ENCODE measurements at places on chromosomes 13 and 19.

DNA sequence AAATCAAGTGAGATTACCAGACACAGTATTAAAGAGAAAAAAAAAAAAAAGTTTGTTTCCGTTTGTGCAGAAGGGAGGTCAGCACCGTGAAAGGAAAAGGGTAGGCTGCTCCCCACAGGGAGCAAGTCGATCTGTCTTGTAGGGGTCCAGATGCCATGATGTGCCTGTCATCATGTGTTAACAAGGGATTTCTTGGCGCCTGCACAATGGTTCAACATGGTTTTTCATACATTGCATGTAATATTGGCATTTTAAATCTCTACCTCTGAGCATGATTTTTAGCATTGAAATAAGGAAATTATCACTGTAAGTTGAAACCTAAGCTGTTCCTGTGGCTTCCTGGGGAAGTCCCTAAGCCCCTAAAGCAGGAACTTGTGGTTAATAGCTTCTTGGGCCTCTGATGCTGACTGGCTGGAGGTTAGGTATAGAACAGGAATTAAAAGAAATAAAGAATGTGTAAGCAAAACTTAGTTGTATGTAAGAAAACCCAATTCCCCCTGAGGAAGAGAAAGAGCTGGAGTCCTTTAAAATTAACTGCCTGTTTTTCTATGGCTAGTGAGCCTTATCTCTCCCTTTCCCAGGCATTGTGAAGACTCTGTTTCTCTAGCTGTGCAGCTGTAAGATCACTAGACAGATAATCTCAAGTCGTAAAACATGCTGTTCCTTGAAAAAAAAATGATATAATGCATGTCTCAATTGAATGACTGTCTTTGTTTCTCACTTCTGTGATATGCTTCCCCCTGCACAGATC, 7.4 kb upstream of the FCGBP start:
- no peak for DNase-seq

- no peak for DNase-seq
Measured at GRCh38 chr13:84136582-84136981, 254.3 kb upstream of the SLITRK1 start.

DNA sequence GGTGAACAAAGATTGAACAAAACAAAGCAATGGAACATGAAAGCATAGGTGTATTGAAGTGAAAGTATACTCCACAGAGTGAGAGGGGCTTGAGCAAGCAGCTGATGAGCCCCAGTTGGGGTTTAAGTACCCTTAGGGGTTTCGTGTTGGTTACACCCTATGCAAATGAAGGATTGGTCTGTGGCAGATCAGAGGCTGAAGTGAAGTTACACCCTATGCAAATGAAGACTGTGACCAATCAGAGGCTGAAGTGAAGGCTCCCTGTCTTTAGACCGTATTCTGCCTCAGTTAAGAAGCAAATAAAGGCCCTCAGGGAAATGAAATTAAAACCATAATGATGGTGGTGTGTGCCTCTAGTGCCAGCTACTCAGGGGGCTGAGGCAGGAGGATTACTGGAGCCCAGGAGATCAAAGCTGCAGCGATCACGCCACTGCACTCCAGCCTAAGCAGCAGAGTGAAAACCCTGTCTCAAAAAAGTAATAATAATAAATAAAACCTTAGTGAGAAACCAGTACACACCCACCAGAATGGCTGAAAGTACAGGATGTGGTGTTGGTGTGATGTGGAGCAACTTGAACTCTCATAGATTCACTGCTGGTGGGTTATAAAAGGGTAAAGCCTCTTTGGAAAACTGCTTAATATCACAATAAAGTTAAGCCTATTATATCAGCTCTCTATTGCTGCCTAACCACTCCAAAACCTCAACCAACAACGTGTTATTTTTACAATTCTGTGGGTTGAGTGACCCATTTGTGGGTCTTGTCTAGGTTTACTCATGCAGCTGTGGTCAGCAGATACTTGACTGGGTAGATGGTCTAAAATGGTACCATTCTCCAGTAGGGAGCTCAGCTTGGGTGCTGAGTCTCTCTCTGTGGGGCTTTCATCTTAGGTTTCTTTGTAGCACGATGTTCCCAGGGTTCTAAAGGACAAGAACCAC, 12.8 kb upstream of the UPF3A start:
- DNase-seq: no peak

GRCh38 chr19:49786376-49786820, 19.6 kb downstream of the AP2A1 start:
- DNase-seq: no peak

GRCh38 chr19:28444362-28444761, 768.6 kb downstream of the UQCRFS1 start:
- DNase-seq: no peak

- no peak for DNase-seq
Measured at GRCh38 chr19:57351867-57352266, 796 bp downstream of the ZNF304 start.

DNA sequence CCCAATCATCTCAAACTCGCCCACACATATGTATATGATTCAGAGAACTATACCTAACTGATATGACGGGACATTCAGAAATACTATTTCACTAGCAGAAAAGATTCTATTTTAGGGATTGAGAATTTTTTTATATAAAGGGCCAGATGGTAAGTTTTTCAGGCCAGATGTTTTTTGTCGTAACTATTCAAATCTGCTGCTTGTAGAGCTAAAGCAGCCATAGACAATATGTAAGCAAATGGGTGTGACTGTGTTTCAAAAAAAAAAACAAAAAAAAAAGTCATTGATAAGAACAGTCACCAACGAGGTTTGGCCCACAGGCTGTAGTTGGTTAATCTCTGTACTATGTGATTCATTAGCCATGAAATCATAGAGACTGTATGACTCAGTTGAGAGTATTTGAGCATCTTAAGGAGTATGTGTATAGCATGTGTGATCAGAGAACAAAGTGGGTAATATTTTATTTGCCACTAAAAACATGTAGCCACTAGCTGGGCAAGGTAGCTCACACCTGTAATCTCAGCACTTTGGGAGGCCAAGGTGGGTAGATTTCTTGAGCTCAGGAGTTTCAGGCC, 2724.7 kb downstream of the PCDH9 start:
- DNase-seq: peak; percentile 33

- no peak for DNase-seq
Measured at GRCh38 chr13:113470073-113470472, 16.8 kb upstream of the ADPRHL1 start.

GRCh38 chr13:50645092-50645491, 198.4 kb downstream of the DLEU7 start:
- DNase-seq: no peak

DNA sequence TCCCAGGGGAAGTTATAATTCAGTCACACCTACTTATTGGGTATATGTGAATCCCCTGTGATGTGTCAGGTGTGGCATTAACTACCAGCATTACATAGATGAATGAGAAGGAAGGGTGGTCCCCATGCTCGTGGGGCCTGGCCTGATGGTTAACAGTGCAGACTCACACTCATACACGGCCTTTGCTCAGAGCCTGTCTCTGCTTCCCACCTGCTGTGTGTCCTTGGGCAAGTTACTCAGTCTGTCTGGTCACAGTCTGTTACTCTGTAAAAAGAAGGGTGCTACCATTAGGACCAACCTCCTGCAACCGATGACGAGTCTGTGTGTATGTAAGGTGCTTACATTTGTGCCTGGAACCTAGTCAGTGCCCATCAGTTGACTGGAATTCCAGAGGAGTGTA, 23.8 kb downstream of the SAFB start:
- DNase-seq: no peak

GRCh38 chr19:1884291-1884718, 991 bp downstream of the ABHD17A start:
- DNase-seq: no peak

- DNase-seq: peak; percentile 18
Measured at GRCh38 chr13:31200637-31200971, 829 bp downstream of the B3GLCT start.

DNA sequence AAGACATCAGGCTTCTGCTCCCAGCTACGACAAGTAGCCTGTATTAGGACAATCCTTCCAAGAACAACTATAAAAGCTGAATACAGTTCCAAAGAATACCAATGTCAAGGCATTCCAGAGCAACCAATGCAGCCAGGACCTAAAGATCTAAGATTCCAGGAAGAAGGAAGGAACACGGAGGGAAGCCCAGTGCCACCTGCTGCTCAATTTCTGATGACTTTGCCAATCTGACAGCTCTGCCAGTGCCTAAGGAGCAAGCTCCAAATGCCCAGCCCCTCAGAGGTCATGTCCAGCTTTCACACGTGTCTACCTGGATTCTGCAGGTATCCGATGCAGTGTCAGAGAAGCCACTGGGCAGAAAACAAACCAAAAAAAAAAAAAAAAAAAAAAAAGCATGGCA, 164.4 kb downstream of the IRS2 start:
- no peak for DNase-seq

DNA sequence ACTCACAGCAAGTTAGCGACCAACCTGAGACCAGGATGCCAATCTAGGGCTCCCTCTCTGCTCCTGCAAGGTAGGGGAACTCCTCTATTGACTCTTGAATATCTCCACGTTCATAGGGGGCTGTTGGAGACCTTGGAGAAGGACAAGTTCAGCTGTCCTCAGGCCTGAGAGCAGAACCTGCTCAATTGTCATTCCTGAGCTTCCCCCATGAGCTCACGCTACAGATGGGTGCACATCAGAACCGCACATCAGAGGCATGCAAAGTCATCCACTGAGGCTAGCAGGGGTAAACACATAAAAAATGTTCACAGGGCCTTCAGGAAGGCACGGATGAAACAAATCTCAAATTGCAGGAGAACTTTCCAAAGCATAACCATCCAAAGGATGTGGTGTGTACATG, 168.8 kb upstream of the ZNF507 start:
- no peak for DNase-seq

DNA sequence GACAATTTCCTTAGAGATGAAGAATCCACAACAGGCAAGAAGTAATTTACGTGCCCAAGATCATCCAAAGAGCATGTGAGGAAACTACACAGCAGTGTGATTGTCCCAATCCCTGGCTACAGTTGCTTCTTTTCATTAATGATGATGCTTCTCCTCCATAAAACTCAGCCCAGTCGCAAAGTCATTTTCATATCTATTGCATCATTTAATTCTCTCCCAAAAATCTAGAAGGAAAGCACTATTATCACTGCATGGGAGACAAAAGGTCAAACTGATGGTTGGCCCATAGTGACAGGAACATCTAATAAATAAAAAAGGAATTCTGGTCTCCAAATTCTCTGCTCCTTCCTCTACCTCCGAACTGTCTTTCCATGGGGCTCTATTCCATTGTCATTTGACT, 103.5 kb upstream of the SERP2 start:
- no peak for DNase-seq

DNA sequence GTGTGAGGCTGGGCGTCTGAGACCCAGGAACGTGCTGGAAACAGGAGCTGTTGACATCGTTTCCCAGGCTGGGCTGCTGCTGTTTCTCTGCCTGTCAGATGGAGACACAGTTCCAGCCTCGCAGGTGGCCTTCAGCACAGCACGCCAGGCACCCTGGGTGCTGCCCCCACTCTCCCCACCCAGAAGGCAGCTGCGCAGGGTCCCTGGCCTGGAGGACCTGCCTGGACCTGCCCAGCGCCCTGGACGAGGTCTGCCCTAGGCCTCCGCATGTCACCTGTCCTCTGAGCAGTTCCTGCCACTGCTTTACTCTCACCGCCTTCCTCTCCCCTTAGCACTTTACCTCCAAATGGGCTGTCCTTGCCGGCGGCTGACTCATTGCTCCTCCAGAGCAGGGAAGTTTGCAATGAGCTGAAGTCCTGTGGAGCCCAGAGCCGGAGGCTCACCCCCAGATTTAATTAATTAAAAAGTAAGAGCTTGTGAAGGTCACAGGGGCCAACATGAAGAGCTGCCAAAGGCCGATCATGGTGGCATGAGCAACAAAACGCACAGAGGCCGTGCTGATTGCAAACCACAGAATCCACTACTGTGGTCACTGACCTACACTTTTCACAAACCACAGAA, 32.2 kb downstream of the C13orf46 start:
- no peak for DNase-seq

DNA sequence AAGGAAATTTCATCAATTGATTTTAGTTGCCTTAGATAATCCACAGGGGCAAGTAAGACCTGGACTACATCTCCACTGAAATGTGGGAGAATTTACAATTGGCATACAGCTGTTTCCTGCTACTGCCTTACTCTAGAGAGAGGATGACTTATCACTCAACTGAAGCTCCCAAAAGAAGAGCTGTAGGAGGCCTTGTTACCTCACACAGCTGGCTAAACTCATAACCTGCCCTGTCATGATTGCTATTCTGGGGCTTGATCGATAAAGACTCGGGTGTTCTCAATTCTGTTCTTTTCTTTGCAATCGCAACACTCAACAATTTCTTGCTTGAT, 1396.4 kb downstream of the EFNB2 start:
- no peak for DNase-seq

GRCh38 chr13:34214686-34215085, 396.7 kb downstream of the RFC3 start:
- DNase-seq: no peak

DNA sequence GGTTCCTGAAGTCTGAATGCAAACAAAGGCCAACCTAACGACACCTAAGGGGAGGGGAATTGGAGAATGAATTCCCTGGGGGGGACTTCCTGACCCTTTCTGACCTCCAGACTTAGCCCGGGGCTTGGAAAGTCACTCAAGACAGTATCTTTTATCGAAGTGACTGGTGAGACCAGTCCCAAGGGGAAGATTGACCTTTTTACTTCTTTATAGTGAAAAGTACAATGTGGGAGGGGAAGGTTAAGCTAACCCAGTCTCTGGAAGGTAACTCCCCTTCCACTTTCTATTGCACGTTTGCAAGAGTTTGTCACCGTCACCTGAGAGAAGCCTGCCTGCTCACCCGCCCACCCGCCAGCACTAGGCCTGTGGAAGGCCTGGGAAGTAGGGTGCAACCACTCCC, 111.9 kb downstream of the EFNB2 start:
- no peak for DNase-seq

DNA sequence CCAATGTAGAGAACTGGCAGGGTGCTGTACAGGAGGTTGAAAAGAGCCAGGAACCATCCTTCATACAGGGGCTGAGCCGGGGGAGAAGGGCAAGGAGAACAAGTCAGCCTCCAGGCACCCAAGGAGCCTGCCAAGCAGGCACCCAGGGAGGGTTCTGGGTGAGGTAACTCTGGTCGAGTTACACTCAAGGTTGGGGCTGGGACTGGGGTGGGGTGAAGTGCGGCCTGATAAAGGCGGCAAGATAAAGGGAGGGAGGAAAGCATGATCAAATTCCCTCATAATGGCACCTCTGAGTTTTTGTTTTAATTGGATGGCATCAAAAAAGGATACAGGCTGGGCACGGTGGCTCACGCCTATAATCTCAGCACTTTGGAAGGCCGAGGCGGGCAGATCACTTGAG, 25.0 kb downstream of the ATP8B3 start:
- no peak for DNase-seq

DNA sequence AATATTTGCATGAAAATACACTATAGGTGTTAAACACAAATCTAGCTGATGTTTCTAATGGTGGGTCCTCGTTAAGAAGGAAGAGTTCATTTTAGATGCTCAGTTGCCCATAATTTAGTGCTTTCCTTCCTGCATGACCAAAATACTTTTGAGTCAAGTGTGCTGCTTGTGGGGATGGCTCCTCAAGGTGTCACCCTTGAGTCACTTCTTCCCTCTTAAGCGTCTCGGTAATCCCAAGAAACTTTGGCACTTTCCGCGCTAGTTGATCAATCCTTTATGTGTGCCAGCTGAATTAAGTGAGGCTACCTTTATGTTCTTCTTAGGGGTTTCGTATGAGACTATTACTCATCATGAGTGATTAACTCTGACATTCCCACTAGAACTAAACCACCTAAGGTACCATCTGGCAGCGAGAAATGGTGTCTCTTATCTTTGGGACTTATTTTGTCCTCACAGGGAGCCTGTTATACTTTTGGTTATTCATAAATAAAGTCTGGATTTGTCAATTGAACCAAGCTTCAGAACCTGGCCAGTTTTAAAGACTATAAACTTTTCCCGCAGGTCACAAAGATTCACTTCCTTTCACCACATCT, 106.8 kb downstream of the NHLRC3 start:
- DNase-seq: peak; percentile 71

- no peak for DNase-seq
Measured at GRCh38 chr19:53621885-53622740, 9.7 kb upstream of the DPRX start.
